ENCODE measurements at places on chromosomes 5 and 9.
A peak's percentile ranks its signal among the peaks of the same experiment; 100 is the strongest.

DNA sequence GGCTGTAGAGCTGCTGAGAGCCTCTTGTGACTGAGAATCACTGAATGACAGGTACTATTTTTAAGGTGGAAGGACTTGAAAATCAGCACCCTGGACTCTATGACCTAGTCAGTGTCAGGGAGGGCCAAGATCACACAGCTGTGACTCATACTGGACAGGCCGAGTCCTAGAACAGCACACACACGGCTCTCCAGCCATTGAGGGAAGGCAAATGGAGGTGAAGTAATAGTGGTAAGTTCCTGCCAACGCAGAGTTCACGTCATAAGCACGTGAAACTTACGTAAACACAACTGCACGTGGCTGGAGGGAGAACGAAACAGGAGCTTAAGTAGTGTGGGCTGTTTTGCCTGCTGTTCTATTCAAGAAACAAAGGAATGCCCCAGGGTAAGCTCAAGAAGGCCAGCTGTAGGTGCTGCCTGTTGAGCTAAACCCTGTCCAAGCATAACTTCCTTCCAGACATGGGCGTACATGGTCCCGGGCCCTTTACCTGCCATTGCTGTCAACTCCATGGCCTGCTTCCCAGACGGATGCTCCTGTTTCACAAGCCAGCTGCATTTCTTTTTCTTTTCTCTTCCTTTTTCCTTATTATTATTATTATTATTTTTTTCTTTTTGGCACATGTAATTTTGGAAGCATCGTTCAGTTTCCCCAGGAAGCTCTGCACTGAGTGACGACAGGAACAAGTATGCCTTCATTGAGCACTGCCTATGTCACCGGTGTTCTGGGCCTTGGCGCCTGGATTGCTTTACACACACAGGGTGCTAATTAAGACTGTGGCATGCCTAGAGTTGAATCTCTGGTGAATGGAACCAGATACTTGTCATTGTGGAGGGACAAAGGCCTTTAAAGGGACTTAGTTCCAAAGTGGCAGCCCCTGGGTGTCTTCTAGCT lies 10.2 kb upstream of the LCP2 start:
- no peak for DNase-seq

- DNase-seq: no peak
These were observed 150.1 kb upstream of the NTRK2 start for GRCh38 chr9:84519413-84519812.

DNA sequence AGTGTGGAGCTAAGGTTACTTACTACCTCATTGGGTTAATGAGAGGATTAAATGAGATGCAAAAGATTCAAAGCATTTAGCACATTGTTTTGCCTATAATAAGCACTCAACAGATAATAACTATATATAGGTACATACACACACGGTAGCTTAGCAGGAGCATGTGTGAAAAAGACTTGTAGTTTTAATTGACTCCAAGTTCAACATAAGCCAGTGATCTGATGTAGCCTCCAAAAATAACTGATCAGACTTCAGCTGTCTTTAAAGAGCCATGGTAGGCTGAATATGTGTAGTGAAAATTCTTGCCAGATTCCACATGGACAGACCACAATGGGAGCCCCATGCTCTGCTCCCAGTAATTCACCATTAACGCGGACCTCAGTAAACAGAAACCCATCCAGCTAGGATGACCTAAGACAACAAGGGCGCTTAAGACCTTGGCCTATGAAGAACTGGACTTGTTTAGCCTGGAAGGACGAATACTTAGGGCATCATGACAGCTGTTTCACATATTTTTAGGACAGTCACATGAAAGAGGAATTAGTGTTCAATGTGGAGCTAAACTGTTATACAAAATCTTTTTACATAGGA lies 115.1 kb upstream of the ZNF366 start:
- no peak for DNase-seq

DNA sequence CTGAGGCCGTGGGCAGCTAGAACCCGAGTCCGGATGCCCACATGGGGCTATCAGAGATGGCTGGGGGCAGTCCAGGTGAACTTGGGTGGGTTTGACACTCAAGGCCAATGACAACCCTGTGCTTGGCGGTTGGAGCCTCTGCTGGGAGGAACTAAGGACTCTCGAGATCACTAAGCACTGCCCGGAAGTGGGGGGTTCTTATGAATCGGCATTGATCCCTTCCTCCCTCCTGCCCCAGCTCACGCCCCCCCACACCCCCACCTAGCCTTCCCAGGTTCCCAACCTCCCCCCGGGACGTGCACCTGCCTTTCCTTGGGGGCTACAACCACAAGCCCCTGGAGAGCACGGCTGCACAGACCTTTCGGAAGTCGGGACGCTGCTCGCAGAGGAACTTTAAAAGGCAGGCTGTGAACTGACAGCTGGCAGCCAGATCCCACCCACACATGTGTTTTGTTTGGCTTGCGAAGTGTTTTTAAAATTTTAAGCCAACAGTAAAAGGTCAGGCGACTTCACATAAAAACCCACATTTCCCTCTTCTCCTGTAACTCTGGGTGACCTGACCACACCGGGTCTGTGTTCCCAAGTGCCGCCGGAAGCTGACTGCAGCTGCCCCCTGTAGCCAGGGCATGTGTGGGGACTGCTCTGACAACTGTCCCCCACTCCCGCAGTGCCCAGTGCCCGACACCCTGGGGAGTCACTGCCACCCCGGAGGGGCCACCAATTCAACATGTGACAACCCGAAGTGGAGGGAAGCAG lies 5.1 kb upstream of the RALGDS start:
- peak; percentile 25 for DNase-seq

- DNase-seq: peak; percentile 7
These were observed 53.9 kb downstream of the GALNT10 start for GRCh38 chr5:154244476-154244875.

- DNase-seq: peak; percentile 54
These were observed 473.6 kb upstream of the TNC start for GRCh38 chr9:115591584-115591984.

GRCh38 chr5:90301248-90301647 lies 108.3 kb downstream of the CETN3 start:
- no peak for DNase-seq

GRCh38 chr5:59828623-59829022 lies 64.9 kb downstream of the PDE4D start:
- DNase-seq: no peak

GRCh38 chr5:149215478-149216090 lies 56.1 kb upstream of the AFAP1L1 start:
- no peak for DNase-seq

Data from NCI-H1694 (cell line).